ENCODE measurements at places on chromosomes 6 and 20.

DNA sequence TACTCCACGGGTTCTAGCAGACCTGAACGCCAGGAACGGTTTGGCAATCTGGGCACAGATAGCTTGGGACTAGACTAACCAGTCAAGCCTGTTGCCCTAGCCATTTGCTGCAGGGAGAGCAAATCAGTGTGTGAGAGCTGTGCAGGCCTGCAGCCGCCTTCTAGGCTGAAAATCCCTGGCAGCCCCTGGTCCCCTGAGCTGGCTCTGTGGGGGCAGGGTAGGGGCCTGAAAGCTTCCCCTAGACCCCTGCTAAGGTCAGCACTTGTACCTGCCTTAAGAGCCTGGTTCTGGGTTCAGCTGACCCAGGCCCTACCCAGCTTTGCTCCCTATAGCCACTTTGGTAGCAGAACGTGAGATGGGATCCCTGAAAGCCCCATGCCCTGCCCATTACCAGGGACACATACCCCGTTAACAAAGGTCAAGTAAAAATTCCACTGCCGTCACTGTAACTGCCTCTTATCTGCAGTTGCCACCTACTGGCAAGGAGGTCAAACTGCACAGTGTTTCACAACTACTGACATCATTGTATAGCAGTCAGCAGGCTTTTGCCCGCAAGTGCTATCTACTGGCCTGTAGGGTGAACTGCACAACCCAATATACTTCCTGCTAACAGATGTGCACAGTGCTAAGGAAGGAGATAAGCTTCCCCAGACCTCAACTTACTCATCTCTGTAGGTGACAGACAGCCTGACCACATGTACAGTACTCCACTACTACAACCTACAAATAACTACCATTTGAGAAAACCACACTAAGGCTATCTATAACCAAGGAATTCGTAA lies 95.1 kb upstream of the OLIG3 start:
- DNase-seq = peak; percentile 65

- DNase-seq = no peak
These were observed 20.7 kb upstream of the ENPP1 start for GRCh38 chr6:131787079-131787478.

- no peak for DNase-seq
These were observed 239.2 kb downstream of the SYNDIG1 start for GRCh38 chr20:24708411-24709295.

GRCh38 chr6:36204068-36204753 lies 7.7 kb downstream of the BRPF3 start:
- no peak for DNase-seq

DNA sequence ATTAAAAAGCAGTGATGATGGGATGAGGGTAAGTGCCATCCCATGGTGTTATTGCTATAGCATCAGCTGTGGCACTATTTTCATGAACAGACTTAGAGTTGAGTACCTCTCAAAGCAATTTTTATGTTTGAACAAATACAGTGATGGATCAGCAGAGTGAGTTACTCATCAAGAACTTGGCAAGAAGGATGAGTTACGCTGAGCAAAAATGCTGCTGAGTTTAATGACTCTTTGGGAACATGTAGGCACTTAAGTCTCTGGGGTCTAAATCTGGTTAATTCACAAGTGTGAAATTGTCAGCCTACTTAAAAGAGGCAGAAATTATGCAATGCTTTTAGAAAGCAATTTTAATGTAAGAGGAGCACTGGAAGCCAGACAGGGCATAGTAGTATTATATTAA lies 78.5 kb upstream of the AHI1 start:
- no peak for DNase-seq

DNA sequence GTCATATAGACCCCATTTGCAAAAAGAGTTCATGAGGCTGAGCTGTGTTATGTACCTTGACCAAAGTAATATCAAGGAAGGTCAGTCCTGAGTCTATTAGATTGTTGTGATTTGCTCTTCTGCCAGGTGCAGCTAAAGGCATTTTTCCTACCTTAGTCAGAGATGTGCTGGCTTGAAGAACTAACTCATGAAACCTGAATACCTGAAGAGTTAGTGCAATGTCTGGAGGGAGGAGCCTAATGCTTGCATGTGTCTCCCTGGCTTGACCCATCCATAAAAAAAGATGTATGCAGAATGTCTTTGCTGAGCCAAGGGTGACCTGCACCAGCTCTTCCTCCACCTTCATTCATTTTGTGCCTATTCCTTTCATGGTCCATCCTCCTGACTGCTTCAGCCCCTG lies 742.0 kb downstream of the KIF16B start:
- no peak for DNase-seq

DNA sequence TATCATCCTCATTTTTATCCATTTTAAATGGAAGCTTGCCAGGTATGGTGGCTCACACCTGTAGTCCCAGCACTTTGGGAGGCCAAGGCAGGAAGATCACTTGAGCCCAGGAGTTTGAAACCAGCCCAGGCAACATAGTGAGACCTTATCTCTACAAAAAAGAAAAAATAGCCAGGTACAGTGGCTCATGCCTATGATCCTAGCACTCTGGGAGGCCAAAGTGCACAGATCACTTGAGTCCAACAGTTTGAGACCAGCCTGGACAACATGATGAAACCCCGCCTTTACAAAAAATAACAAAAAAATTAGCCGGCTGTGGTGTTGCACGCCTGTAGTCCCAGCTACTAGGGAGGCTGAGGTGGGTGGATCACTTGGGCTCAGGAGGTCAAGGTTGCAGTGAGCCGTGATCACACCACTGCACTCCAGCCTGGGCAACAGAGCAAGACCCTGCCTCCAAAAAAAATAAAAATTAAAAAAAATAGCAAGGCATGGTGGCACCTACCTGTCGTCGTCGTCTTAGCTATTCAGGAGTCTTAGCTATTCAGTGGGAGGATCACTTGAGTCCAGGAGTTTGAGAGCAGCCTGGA lies 89.0 kb downstream of the TCP11 start:
- DNase-seq = no peak

DNA sequence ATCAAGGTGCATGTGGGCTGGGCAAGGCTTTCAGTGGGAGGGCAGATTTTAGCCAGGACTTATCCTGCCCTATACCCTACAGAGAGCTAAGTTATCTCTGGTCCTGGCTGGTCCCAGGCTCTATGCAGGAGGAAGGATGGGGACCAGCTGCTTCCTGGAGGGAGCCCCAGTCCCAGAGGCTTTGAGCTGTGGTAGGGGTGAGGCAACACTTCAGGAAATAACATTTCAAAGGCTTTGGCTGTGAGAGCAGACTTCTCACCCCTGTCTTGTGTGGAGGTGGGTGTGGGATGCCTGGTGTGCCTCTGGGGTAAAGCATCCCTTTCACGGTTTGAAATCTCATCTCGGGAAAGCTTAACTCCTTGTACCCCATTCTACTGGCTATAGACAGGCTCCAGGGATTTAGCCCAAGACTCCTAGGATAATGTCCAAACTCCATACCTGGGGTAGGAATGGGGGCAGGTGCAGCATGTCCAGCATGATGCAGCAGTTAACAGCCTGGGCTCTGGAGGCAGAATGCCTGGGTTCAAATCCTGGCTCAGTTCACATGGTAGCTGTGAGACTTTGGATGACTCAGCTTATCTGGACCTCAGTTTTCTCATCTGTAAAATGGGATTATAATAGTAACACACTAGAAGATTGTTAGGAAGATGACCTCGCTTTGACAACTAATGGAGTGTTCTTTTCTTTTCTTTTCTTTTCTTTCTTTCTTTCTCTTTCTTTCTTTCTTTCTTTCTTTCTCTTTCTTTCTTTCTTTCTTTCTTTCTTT lies 27.5 kb upstream of the SIRPA start:
- DNase-seq = no peak

GRCh38 chr6:126172131-126172530 lies 167.8 kb upstream of the CENPW start:
- no peak for DNase-seq

- DNase-seq = no peak
These were observed 4.9 kb downstream of the ARID1B start for GRCh38 chr6:156781861-156782631.

GRCh38 chr6:28567506-28567905 lies 41.8 kb downstream of the GPX5 start:
- DNase-seq = no peak

DNA sequence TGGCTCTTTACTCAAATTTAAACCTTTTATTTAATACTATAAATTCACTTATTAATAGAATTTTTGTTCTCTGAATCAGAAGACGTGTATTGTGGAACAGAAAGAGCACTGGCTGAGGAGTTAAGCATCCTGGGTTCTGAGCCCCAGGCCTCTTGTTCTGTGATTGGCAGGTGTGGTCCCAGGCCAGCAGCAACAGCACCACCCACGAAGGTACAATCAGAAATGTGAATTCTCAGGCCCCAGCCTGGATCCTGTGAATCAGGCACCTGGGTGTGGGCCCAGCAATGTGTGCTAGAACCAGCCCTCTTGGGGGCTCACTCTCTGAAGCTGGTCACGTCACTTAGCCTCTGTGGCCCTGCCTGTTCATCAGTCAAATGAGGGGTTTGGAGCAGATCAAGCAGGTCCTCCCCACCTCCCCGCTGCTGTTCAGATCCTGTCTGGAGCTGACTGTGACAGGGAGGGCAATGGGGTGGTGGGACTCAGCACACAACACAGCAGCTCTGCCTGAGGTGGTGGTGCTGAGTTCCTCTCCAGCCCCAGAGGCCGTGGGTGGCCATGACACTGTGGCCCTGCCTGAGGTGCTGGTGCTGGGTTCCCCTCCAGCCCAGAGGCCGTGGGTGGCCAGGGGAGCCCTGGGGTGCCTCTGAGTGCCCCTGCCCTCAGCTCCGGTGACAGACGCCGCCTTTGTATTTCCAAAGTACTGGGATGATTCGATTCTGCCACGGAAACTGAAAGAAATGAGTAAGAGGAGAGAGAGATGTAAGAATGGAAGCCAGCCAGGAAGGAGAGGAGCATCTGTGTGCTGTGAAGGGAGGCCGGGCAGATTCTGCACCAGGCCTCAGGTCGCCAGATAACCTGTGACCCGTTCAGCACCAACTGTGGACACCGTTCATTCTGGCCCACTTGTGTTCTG lies 41.6 kb upstream of the FRMD1 start:
- peak; percentile 7 for DNase-seq

- peak; percentile 58 for DNase-seq
These were observed 586 bp upstream of the LST1 start for GRCh38 chr6:31585491-31585890.

GRCh38 chr20:36319356-36320260 lies 13.5 kb downstream of the DLGAP4 start:
- no peak for DNase-seq

DNA sequence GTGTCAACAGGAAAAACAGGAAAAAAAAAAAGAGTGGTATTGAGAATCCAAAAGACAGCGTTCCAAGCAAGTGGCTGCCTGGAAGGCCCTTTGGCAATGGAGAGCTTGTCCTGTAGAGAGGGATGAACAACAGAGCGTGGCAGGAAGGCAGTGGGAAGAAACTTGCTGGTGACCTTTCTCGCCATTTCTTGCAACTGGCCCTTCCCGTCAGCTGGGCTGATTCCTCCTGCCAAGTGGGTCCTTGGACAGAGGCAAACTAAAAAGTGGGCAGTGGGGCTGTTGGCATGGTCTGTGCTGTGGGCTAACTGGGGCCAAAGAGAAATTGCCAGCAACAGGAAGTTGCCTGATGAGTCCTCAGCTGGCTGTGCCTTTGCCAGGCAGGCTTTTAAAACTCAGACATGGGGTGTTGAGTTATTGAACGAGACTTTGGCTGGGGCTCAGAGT lies 43.9 kb upstream of the CLDN20 start:
- DNase-seq = no peak

- DNase-seq = no peak
These were observed 258.5 kb downstream of the HACE1 start for GRCh38 chr6:104601131-104601651.

GRCh38 chr6:35663447-35664235 lies 25.1 kb downstream of the FKBP5 start:
- peak; percentile 28 for DNase-seq

- DNase-seq = no peak
These were observed 30.5 kb downstream of the SAYSD1 start for GRCh38 chr6:39084506-39084905.

GRCh38 chr20:43658723-43659419 lies 8.0 kb upstream of the MYBL2 start:
- DNase-seq = no peak

GRCh38 chr20:42336576-42336975 lies 718.4 kb upstream of the CHD6 start:
- no peak for DNase-seq

DNA sequence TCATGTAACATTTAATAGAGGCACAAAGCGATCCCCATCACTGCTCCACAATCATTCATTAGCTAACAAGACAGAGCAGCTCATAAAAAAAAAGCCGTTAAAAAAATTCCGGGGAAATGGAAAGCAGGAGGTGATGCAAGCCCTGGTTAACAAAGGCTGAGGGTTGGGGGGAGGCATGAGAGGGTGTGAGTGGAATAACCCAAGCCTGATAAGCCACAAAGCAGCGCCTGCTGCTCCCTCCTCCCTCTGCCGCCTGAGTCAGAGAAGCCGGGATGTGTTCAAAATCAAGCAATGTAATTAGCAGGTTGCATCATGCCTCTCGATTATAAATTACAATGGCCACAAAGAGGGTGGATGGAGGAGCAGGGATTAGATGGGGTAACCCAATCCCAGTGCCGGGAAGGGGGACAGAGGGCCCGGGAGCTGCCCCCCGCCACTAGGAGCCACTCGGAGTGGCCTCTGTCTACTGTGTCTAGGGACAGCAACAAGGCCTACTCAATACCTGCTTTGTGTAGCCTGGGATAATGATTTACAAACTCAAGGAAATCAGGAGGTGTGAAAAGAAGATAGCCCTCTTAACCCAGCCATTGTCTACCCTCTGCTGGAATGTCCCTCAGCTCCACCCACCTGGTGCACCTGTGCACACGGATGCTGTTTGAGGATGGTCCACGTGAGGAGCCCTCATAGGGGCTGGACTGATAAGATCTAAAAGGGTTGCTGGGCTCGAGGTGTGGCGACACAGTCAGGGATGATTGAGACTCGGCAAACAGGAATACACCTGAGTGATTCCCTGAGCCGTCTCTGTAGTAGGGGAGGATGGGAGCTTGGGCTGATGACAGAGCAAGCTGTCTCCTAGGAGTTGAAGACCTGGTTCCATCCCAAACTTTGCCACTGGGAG lies 156.9 kb downstream of the VEGFA start:
- peak; percentile 57 for DNase-seq

GRCh38 chr6:231779-232178 lies 60.5 kb upstream of the DUSP22 start:
- DNase-seq = no peak

DNA sequence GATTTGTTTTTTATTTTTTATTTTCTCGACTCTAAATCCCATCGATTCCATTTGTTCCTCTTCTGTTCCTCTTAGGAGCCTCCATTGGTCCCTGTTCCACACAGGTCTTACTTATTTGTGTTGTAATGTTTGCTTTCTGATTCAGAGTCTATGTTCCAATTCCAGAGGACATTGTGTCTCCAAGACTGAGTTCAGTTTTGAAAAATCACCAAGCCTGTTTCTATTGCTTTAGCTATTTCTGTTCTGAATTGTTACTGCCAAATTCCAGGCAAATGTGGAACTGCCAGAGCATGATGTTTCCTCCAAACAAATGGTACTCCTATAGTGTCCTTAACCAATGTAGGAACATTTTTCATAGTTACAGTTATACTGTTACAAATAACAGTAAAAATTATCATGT lies 270.9 kb upstream of the SPTLC3 start:
- DNase-seq = no peak

- DNase-seq = no peak
These were observed 122.4 kb upstream of the VGLL2 start for GRCh38 chr6:117142995-117143394.

GRCh38 chr6:142696123-142697000 lies 248.6 kb downstream of the HIVEP2 start:
- no peak for DNase-seq

GRCh38 chr6:160170018-160170680 lies 48.5 kb downstream of the SLC22A1 start:
- no peak for DNase-seq

Measured in iPS-NIHi11 (cell line).